ENCODE measurements at places on chromosomes 3 and 15.

DNA sequence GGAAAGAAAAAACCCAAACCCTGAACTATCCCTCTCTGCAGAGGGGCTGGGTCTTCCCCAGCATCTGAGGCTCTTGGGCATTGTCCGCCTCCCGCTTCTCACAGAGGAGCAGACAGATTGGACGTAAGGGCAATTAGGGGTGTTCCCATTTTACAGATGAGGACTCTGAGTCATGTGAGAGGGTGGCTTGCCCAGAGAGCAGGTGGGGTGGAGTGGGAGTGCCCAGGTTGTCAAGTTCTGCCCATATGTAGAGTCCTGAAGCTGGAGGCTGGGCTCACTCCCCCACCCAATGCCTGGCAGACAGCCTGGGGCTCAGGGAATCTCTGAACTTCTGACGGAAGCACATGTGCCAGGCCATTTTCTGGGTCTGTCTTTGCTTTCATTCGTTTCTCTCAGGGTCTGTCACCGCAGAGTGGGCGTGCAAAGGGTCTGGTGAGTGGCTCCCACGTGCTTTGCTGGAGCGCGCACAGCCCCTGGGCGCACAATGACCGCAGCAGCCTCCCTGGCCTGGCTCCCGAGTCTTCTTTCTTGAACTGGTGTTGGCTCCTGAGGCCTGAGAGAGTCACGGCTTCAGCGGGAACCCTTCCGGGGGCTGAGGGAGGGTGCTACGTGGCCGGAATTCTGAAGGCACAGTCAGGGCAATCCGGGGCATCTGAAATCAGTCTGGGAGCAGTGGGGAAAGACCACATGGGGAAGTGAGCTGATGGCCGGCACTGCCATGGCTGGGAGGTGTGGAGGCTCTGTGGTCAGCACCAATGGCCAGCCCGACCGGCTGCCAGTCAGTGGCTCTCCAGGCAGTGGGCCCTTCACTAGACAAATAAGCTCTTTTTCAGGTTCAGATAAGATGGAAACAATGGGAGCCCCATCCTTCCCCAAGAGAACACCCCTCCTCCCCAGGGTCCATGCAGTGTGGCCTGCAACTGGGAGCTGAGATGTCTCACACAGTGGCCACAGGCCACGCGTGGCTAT, 1.1 kb upstream of the TRPM1 start:
- DNase-seq: no peak

DNA sequence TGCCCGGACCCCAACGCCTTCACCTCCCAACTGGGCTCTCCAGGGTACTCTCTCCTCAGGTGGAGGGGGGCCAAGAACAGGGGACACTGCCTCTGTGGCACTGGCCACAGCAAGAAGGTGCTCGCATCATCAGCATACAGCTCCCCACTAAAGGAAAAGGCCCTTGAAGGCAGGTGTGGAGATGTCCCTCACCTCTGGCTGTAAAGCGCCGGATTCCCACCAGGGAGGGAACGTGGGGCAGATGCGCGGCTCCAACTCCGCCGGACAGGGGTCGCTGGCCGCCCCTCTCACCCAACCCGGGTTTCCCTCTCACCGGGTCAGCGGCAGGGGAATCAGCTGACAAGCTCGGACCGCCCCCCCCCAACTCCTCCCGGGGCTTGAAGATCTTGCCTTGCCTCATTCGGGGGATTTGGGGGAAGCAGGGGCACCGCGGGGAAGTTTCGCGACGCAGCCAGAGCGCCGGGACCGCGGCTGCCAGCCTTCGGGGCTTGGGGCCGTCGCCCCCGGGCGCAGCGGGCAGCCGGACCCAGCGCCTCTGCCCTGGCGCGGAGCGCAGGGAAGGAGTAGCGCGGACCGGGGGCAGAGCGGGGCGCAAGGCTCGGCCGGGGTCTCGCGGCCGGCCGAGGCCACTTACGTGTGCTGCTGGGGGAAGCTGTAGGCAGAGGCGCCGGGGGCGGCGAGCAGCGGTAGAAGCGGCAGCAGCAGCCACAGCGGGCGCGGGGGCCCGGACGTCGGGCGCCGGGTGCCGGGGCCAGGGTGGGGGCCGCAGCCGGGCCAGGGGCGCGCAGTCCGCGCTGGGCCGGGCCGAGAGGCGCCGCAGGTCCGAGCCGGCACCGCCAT, 630 bp downstream of the CACNA2D2 start:
- no peak for DNase-seq

DNA sequence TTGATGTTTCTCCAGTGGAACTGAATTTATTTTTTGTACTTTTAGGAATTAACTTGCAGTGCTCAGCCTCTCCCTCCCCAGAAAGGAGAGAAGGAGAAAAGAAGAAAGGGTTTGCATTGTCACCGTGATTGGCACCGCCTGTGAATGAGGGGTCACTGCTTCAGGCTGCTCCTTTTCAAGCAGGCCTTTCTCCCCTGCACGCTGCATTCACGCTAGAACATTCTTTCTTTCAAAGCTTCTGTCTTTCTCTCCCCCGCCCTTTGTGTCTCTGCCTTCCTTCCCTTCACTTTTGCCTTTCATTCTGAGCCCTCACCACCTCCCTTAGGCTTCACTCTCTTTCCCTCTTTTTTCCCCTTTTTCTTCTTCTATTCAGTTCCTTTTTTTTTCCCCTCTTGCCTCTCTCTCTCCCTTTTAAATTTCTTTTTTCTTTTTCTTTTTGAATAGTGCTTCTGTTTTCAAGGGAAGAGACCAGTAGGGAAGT, 42.4 kb downstream of the ZNF710 start:
- no peak for DNase-seq

DNA sequence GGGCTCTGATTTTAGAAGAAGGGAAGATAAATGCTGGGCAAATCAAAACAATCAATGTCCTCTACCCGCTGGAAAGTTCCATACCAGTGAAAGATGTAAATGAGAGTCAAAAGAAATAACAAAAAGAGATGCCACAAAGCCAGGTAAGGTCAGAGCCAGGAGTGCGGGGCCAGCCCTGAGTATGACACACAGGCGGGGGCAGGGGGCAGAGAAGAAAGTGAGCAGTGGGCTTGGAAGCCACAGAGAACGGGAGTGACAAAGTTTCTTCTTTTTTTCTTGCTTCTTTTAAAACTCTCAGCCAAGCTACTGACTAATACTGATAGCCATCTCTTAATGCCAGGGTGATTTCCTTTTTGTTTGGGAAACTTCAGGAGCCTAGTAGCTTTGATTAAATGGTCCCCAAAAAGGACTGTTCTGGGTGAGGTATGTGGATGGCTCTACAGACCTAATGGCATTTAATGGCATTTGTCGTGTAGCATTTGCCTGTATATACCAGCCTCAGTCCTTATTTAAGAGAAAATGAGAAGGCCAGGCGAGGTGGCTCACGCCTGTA, 23.1 kb upstream of the TSEN2 start:
- DNase-seq: no peak

DNA sequence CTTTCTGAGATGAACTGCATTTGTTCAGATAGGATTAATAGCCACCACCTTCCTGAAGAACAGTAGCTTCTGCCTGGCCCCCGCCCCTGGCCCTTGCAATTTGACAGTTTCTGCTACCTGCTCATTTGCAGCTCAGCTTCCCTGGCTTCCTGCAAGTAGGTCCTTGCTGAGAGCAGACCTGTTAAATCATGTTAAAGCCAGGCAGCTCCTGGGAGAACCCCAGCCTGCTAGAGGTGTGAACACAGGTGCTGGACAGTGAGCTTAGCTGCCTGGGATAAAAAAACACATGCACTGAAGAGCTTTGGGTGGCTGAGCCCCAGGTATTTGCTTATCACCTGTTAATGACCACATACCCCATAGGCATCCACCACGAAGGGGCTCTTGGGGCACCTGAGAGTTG, 143.4 kb downstream of the PTPRG start:
- no peak for DNase-seq

GRCh38 chr15:70200511-70201424, 103.1 kb upstream of the TLE3 start:
- DNase-seq: peak; percentile 77

DNA sequence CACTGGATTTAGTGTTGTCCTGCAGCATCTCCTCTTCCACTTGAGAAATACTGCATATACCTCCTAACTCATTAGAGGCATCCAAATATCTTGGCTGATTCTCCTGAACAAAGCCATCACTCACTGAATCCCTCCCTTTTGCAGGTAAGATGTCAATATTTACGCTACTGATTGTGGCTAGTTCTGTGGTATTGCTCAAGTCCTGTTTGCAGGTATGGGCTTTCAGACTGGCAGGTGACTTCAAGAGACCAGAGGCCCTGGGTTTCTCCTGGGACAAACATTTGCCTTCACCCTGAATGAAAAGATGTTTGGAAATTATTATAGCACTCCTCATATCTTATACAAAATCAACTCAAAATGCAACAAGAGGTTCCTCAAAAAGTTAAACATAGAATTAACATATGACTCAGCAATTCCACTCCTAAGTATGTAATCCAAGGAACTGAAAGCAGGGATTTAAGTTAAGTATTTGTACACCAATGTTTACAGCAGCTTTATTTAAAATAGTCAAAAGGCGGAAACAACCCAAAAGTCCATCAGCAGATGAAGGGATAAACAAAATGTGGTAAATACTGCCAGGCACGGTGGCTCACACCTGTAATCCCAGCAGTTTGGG, 18.6 kb downstream of the NEK4 start:
- peak; percentile 30 for DNase-seq

DNA sequence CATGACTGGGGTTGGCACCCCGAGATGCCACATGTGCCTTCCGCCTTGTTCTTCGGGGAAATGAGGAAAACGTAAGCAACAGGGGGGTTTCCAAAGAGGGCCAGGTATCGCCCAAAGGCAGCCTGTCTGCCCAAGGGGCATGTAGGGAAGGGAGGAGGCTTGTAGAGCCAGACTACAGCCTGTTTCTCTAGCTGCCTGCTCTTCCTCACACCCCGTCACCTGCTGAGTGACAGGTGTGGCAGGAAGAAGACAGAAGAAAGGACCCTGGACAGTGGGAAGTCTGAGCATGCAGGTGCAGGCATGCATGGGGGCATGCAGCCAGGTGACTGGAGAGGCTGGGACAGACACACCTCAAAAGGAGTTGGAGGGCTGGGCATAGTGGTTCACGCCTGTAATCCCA, 9.8 kb downstream of the PLA2G4E start:
- no peak for DNase-seq

DNA sequence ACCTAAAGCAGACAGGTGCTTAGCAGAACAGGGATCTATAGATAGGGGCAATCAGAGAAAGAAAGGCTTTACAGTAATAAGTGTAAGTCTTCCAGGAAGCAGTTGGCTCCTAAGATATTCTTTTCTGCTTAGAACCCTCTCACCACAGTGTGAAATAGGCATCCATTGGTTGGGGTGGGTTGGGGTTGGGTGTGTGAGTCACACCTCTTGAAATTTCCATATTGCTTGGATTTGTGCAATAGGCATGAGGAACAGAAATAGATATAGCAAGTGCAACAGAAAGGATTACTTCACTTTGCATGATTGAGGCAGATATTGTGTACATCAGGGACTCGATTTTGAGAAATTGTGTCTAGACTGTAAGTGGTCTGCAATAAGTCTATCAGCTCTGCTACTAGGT, 200.1 kb upstream of the GAP43 start:
- peak; percentile 7 for DNase-seq

- DNase-seq: no peak
These were observed 1.8 kb downstream of the CX3CR1 start for GRCh38 chr3:39277893-39278615.

DNA sequence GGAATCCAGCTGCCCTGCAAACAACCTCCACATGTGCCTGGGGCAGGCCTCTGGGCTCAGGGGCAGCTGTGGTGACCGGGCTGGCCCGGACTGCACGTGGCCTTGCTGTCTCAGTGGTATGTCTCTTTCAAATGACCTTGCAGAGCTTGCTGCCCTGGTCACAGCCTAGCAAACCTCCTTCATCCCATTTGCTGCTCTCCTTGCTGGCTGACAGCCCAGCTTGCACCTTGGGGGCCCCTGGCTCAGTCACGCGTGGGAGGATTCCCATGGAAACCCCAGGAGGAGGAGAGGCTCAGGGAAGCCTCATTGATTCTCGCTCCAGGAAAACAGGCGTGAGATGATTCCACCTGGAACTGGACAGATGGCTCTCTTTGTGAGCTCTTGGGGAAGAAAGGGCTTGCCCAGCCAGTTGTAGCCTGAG, 5.6 kb downstream of the SPSB4 start:
- no peak for DNase-seq

DNA sequence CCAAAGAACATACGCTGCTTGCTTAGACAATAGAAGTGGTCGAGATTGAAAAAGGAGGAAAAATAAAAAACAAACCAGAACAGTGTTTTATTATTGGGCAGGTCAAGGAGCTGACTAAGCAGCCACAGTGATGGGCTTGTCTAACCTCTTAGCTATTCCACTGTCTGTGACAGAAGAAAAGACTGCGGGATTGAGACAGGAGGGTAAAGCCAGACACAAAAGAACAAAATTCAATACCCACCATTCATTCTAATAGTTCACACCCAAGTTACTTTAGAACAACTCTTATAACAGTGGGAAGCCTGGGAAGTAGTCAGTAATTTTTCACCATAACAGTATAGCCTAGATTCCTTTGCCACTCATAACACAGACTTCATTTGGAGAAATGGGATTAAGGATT, 435.4 kb downstream of the MFSD1 start:
- no peak for DNase-seq

DNA sequence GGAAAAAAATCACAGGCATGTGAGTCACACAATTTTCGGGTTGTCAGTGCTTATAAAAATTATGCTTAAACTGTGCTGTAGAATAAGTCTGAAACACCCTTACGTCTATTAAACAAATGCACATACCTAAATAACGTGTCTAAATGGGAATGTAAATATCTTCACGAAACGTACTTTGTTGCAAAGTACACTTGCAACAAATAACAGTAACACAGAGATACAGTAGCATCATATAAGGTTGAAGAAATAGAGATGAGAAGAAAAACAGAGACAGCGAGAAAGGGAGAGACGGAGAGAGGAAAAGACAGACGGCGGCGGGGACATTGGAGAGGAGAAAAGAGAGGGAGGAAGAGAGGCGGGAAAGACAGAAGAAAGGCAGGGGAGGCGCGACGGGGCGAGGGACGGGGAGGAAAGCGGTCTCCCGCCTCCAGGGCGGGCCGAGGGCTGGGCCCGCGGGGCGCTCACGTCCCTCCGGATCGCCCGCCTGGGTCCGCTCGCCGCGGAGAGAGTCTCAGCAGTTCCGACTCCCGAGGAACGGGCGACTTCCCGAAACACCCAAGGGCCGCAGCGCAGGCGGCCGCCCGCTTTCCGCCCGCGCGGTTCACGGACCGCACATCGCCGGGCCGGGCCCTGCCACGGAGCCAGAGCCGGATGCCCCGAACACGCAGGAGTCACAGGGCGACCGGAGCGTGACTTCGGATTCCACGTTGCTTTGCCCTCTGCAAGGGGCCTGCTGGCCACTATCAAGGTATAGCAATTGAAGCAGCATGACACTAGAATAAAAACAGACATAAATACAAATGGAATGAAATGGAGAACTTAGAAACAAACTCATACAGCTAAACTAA, 153.4 kb downstream of the LMLN start:
- DNase-seq: no peak

- no peak for DNase-seq
These were observed 823.0 kb downstream of the CADM2 start for GRCh38 chr3:85781806-85782205.

GRCh38 chr3:24850245-24850644, 355.6 kb upstream of the THRB start:
- no peak for DNase-seq

- peak; percentile 52 for DNase-seq
These were observed 90.1 kb downstream of the NEK10 start for GRCh38 chr3:27279123-27279522.

Data from OCI-M1 (cell line).